ENCODE measurements at places on chromosomes 3 and 15. TPM values are rescaled to one million over a fixed set of nuclear protein-coding genes. Genes with fewer than 3 reads are reported as not detected.

ASB7 gene
- 14.5 TPM for total RNA-seq

ADPRH gene
- total RNA-seq, result 1.1 TPM

ATP13A5 gene
- not detected for total RNA-seq

SIDT1 gene
- total RNA-seq, result not detected

SAXO2 gene
- 0.20 TPM for total RNA-seq

FAM162A gene
- total RNA-seq, result 12.7 TPM

PPARG gene
- 0.37 TPM for total RNA-seq

ADIPOQ gene
- 0.15 TPM for total RNA-seq

SLC51A gene
- total RNA-seq, result not detected

C3orf20 gene
- total RNA-seq, result not detected

Data from glutamatergic neuron (in vitro differentiated cells).